ENCODE measurements at places on chromosomes 11 and 22. TPM values are rescaled to one million over a fixed set of nuclear protein-coding genes. Genes with fewer than 3 reads are reported as not detected.

DNA sequence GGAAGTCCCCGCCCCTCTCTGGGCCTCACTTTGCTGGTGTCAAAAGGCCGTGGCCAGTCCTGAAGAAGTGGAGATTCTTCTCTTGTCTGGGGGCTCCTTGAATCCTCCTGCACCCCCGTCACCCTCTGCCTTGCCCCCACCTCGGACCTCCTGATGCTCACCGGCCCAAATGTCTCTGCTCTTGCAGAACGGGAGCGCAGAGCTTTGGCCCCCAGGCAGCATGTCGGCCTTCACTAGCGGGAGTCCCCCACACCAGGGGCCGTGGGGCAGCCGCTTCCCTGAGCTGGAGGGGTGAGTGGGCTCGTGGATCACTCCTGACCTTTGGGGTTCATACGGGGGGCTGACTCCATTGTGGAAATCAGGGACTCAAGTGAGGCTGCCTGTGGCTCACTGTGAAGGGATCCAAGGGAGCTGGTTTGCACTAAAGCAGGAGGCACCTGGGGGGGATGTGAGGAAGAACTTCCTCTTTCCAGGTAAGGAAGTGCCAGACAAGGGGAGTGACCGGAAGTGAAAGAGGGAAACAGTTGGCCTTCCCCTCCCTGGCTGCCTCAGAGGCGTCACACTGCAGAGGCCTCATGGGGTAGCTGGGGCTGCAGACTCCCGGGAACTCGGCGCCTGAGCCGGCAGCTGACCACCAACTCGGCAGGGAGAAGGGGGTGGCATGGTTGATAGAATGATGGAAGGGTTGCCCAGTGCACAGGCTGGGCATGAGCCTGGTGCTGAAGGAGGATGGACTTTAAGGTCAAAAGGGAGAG, 23.1 kb downstream of the CSF2RB start:
- DNase-seq = no peak

DNA sequence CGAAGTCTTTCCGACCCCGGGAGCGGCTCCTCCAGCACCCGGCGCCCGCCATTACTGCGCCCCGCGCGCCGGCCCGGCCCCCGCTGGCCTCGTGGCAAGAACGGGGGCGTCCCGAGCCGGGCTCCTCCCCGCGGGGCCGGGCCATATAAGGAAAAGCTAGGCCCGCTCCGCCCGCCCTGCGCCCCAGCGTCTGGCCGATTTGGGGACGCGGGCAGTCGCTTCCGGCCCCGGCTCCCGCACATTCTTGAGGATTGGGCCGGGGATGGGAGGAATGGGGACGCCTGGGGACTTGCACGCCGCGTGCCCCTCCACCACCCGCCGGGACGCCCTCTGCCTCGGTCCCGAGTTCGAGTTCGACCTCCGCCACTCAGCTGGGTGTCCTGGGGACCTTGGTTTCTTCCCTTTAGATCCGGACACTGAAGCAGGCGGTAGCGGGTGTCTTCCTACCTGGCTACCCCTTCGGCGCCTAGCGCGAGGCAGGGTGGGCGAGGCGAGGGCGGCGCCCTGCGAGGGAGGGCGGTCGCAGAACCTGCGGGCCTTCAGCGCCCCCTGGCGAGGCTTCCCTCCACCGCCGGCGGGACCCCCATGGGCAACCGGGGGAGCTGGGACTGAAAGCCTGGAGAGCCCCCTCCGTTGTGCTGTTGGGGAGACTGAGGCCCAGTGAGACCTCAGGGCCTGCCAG, 3.8 kb downstream of the SMTN start:
- DNase-seq = peak; percentile 96

DNA sequence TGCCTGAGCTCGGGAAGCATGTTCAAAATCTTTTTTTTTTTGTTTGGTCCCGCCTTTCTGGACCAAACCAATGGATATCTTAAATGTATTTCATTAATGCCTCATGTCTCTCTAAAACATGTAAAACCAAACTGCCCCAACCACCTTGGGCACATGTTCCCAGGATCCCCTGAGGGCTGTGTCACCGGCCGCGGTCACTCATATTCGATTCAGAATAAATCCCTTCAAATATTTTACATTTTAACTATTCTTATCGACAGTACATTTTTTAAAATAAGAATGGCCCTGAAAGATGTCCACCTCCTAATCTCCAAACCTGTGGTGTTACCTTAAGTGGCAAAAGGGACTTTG, 2.1 kb downstream of the RNH1 start:
- no peak for DNase-seq

DNA sequence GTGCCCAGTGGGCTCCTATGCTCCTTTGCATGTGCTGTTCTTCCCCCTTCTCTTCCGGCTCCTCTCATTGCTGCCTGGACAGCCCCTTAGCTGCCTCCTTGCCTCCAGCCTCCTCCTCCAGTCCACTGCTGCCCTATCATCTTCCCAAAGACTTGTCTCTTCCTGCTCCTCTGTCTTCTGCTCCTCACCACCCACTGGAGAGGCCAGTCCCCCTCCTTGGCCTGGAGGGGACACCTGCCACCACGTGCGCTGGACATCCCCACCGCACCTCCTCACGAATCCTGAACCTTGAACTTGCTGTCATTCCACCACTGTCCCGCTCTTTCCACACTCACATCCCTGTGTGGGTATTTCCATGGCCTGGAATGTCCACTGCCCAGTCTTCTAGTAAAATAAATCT, 49.8 kb downstream of the MICAL2 start:
- no peak for DNase-seq

GRCh38 chr11:31651822-31652221, 142.3 kb downstream of the ELP4 start:
- no peak for DNase-seq

GRCh38 chr22:46614025-46614931, 5.9 kb upstream of the GRAMD4 start:
- no peak for DNase-seq

The OR52N4 gene
- not detected for total RNA-seq

The HPX gene
- not detected for total RNA-seq

The PC gene
- 7.5 TPM for total RNA-seq

The ZBTB16 gene
- total RNA-seq = 78.1 TPM

The UCP3 gene
- total RNA-seq = 13.1 TPM
